ENCODE measurements at places on chromosomes 11 and 22. TPM values are rescaled to one million over a fixed set of nuclear protein-coding genes. Genes with fewer than 3 reads are reported as not detected.

CRYBB2 gene
- 0.67 TPM for total RNA-seq

TTLL8 gene
- total RNA-seq = not detected

SPDYC gene
- not detected for total RNA-seq

SLC17A6 gene
- total RNA-seq = not detected

CAVIN3 gene
- 4.6 TPM for total RNA-seq
